ENCODE measurements at places on chromosomes 4 and X.

DNA sequence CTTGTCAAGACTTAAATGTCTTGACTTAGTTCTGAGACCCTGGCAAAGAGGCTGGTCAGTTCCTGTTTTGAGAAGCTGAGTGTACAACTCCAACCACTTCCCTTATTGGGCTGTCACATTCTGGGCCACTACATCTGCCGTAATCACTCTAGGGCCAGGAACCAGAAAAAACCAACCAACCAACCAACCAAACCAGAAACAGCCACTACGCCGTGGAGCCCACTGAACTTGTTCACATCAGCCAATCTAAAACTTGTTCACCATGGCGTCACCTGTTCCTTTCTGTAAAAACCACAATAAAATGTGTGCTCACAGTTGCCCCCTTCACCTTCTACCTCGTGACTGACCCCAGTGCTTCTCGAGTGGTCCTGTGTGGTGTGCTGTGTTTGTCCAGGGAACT, 107.3 kb downstream of the JADE1 start:
- DNase-seq, result no peak

- DNase-seq, result no peak
Observed at GRCh38 chr4:102574317-102574716, 73.2 kb downstream of the NFKB1 start.

- DNase-seq, result no peak
Observed at GRCh38 chr4:54391104-54391503, 162.0 kb downstream of the PDGFRA start.

DNA sequence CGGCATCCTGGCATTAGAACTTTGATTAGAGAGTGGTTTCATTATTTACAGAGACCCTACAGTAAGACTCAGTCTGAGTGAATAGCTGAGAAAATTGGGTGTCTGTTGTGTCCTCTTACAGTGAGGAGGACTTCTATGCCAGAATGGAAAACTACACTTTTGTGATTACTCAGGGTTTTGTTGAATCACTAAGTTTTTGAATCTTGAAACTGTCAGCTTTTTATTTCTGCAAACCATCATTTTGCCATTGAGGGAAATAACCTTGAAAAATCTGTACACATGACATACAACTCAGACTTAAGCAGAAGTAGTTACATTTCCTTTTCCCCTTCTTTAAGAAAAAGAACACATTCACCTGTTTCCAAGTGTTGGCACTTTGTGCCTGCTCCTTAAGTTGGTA, 117.6 kb upstream of the RASGEF1B start:
- DNase-seq, result no peak

DNA sequence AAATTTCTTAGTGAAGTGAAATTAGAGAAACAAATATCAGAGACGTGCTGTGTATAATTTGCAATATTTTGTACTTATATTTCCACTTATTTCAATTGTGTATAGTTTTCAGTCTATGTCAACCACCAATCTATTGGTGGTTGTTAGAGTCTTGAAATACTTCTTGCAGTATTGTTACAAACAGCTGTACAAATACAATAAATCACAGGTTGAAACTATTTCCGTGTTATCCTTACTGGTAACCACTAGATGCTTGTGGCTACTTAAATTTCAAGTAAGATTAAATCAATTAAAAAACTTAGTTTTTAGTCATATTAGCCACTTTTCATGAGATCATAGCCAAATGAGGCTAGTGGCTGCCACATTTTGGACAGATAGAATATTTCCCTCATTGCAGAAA, 520.5 kb downstream of the GBA3 start:
- DNase-seq, result no peak

- no peak for DNase-seq
Observed at GRCh38 chrX:47030339-47030738, 47.9 kb upstream of the RGN start.

DNA sequence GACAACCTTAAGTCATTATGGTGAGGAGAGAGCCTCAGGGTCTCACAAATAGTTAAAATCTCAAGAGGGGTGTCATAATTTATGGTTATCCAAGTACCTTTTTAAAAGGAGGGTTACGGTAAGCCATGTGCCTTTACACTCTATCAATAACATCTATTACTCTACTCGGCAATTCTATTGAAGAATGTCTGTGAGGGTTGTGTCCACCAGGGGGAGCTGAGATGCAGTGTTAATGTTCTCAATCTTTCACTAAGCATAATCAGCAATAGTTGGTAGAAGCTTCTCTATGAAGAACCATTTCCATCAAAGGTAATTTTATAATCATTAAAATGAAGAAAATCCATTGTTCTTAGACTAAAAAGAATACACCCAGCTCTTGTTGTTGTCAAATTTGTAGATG, 457.4 kb downstream of the CENPC start:
- no peak for DNase-seq

DNA sequence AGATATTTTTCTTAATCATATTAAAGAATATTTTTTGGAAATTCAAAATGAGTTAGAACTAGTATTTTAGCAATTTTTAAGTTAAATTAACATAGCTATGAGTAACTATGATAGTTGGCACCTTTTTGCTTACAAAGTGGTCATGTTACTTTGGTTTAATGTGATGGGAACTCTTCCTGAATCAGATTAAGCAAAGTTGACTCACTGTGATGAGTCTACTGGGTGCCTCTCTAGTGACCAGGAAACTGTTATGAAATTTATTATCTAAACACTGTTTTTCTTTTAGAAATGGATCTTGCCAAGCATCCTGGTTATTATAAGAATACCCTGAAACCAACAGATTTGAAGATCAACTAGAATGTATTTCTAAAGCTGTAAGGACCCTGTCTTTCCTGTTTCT, 985.8 kb downstream of the TRAM1L1 start:
- DNase-seq, result no peak

DNA sequence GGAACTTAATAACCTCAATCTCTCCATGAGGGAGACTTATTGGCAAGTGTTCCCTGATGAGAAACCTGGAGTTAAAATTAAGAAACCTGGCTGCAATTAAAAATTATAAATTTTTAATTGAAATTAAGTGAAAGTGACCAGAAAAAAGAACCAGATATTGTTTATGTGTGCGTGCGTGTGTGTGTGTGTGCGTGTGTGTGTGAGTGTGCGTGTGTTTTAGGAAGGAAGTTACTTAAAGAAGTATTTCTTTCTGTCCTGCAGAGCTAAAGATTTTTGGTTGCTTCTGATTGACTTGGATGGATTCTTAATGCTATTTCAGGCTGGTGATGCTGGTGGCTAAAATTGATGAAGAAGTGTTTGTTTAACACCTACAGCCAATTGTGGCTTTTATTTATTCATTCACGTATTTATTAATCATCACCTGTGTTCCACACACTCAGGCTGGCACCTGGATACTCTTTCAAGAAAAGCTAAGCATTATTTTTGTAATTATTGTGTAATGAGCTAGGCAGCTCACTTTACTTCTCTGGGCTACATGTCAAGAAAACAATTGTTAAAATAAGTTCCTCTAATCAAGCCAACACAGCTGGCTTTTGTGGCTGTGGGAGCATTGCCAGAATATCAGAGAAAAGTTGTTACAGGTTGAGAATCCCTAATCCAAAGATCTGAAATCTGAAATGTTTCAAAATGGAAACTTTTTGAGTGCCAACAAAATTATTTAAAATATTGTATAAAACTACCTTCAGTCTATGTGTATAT, 68.5 kb downstream of the CEP44 start:
- DNase-seq, result no peak

DNA sequence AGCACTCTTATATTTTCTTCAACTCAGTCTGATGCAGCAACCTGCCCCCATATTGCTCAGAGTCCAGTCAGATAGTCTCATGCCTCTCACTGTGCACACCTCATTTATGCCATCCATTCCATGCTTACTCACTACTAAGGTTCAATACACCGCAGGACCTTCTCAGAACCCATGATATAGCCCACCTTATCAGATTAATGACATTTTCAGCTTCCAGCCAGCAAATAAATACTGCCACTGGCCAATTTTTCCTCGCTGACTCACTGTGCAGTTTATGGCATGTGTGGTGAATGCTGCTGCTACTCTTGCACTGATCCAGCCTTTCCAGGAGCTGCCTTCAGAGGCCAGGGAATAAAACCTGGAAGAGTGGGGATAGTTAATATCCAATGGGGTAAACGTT, 380.6 kb upstream of the SPOCK3 start:
- no peak for DNase-seq

- no peak for DNase-seq
Observed at GRCh38 chr4:183675625-183676024, 16.5 kb downstream of the TRAPPC11 start.

DNA sequence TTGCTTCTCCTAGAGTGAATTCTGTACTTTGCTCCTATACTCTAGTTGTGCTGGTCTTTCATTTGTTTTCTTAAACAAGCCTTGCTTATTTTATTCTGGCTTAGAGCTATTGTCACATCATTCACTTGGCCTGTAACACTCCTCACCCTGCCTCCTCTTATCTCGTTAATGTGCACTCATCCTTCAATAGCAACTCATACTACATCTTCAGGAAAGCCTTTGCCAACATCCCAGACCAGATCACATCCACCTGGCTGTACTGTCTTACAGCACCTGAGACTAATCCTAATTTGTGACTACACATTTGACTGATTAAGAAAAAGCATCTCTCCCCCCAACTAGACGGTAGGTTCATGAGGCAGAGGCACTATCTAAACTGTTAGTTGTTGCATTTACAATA, 80.8 kb downstream of the SLC7A11 start:
- no peak for DNase-seq

DNA sequence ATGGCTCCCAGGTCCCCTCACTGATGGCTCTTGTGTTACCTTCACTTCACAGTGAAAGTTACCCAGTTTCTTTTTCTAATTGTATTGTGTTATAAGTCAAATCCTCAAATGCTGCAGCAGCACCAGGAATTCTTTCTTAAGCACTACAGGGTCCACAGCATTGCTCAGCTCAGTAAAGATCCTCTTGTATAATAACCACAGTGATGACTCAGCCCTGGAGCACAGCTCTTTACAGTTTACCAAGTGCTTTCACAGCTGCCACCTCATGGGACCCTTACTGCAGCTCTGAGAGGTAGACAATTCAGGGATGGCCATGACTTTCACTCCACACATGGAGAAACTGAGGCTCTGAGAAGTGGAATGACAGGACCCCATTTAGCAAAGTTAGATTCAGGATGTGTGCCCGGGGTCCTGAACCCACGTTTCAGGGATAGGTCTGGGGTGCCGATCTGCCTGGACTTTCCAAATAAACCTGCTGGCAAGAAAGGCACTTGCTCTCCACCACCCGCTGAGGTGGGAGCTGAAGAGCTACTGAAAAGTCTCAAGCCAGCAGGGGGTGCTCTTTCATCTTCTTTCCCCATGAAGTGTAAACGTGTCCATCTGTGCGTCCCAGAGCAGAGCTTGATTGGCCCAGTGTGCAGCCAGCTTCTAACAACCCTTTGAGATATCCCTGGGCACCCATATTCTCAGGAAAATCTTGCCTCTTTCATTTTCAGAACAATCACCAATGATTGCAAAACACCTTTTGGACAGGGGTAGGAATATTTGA, 35.7 kb upstream of the GABRQ start:
- DNase-seq, result no peak

- no peak for DNase-seq
Observed at GRCh38 chr4:6657242-6658208, 17.0 kb downstream of the MRFAP1 start.

DNA sequence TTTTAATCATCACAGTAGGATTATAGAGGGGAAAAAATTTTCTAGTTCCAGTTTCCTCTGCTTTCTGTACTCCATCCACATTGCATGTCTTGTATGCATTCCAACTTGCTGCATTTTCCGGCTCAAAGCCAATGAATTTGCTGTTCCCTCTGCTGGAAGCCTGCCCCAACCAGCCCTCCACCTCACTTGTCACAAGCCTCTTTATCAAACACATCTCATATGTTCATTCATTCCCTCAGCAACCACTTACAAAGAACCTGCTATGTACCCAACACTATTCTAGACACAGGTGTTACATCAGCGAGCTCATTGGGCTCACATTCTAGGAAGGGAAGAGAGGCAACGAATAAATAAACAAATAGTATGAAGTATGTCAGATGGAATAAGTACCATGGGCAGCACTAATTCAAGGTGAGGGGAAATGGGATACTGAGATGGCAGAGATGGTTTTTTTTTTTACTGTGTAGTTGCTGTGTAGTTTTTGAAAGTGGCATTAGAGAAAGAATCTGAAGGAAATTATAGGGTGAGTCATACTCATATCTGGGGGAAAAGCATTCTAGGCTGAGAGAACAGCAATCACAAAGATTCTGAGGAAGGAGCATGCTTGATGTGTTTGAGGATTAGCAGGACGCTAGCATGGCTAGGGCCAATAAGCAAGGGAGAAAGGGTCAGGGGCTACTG, 332.5 kb downstream of the PDGFC start:
- DNase-seq, result no peak

DNA sequence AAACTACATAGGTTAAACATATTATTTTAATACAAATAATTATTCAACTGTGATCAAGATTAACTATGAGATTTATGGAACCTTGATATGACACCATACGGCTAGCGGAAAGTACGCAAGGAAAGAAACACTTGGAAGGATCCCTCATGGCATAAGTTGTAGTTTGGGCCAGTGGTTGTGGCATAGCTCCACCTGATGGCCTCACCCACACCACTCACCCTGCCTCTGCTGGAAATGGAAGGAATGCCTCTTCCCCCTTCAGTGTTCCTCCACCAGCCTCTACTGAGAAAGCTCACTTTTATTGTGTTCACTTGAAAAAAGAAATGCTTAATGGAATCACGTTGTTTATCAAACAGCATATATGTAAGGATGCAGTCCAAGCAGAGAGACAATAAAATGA, 86.4 kb downstream of the BMP15 start:
- no peak for DNase-seq

DNA sequence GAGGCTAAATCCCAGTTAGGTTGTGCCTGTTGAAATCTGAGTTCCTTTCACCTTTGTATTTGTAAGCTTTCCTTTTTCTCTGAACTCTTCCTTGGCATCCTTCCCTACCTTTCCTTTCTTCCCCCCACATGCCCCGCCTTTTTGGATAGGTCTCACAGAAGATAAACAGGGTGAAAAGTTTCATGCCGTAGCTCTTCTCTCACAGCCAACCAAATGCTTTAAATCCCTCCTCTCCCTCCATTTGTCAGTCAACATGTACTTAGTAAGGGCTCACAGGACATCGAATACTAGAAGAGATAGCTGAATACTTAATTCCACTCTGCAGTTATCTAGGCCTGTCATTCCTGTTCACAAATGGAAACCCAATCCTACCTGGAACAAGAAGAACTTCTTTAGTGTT, 107.1 kb upstream of the BMPR1B start:
- DNase-seq, result no peak

GRCh38 chr4:11710453-11711093, 281.9 kb upstream of the HS3ST1 start:
- DNase-seq, result no peak

Measured in stimulated activated CD8-positive, alpha-beta memory T cell treated with anti-CD3 and anti-CD28 coated beads, Interleukin-15, amount 100 ng/mL, for 48 hours (primary cell).